ENCODE measurements at places on chromosomes 3 and 15.

GRCh38 chr3:56899078-56899477, 97.3 kb upstream of the ARHGEF3 start:
- no peak for DNase-seq

DNA sequence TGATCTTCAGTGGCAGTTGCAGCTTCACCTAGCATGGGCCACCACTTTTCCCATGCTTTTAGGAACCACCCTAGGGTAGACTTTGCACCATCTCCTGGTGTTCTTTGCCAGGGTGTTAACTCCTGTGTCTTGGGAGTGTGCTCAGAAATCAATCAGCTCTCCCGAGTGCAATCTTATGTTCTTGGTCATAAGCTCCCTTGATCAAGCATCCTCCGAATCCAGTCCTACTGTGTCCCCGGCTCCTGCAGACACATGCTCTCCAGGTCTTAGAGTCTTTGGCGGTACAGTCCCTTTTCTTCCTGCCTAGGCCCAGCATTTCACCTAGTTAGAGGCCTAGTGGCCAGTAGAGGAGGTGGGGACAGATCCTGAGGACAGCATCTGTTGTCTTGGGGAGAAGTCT, 74.7 kb upstream of the SYN2 start:
- no peak for DNase-seq

DNA sequence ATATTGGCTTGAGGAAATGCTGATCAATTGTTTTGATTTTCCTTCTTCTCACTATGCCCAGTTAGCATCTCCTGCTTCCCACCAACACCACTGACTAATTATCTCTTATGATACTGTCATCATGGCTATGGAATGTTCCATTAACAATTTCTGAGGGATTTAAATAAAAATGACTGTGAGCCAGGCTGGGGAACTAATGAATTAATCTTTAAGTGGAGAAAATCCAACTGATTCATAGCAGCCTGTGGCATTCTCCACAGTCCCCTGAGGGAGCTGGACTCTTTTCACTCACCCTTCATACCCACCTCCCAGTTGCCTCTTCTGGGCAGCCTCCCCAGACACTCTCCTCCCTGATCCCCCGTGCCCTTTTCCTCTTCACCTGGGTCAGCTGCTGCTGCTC, 353.6 kb downstream of the CLSTN2 start:
- DNase-seq: no peak

DNA sequence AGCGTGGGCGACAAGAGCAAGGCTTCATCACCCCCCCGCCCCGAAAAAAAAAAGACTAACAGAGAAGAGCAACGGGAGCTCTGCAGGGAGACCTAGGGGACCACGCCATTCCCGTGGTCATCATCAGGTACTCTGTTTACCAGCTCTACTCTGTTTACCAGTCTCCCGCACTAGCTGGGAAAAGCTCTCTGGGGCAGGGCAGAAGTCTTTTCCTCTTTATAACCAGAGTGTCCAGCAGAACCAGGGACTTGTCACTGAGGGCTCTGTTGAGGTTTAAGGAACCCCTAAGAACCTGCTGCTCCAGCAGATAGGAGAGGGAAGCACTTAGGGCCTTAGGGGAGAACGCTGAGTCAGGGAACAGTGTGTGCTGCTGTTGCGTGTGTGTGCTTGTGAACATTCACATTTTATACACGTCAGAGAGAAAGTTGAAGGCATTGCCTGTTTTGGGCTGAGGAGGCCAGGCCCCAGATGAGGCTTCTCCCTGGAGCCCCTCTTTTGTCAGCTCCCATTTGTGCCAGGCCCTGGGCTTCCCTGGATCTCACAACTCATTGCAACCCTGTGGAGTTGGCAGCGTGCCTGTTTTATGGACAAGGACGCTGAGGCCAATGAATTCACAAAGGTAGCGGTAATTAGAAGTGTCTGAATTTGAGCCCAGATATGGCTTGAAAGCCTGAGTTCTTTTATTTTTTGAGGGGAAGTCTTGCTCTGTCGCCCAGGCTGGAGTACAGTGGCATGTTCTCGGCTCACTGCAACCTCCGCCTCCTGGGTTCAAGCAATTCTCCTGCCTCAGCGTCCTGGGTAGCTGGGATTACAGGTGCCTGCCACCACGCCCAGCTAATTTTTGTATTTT, 24.2 kb upstream of the ERICH6 start:
- no peak for DNase-seq

DNA sequence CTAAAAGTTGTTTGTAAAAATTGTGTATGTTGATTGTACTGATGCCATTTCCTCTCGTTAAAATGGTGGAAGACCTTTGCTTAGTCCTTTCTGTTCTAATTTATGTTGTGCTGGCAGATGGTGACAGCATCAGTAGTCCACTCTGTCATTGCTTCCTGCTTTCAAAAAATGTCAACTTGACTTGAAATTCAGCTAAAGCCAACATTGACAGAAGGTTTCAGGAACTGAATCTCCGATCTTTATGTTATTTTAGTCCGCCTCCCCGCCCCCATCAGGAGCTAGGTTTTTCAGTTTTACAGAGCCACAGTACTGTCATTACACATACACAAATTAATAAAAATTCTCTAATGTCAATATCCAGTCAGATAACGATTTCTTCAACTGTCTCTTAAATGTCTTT, 1.5 kb downstream of the CEP63 start:
- DNase-seq: no peak

DNA sequence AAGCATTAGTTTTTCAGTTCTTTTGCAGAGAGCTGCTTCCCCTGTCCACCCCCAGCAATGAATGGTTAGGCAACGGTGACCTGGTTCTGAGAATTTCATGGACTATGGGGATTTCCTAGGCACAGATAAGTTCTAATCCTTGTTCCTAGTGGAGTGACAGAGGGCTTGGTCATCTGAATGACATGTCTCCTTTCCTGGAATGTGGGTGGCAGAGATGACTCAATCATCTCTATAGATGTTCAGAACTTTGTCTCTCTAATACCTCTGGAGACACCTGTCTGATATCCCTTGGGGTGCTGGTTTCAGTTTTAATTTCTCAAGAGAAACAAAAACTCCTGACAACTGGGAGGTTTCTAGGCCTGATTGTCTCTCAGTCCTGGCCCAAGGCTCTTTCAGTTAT, 10.4 kb downstream of the PLA2G4E start:
- DNase-seq: no peak

- DNase-seq: no peak
Observed at GRCh38 chr15:95869920-95870319, 460.6 kb upstream of the NR2F2 start.

GRCh38 chr3:99721633-99722007, 83.2 kb downstream of the COL8A1 start:
- DNase-seq: no peak

GRCh38 chr3:94336046-94336753, 273.3 kb downstream of the NSUN3 start:
- DNase-seq: no peak

DNA sequence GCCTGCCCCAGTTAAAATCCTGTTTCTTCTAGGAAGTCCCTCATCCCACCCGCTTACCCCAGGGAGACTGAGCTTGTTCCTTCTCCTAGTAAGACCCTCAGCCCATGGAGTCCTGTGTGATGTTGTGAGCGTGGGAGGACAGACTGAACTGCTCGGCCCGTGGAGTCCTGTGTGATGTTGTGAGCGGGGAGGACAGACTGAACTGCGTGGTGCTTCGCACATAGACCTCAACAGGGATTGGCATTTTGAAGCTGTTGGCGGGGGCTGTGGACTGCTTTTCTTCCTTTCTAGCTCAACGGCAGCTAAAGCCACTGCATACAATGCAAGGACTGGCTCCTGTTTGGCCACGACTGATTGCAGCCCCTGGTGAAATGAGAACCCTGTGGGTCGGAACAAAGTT, 1.6 kb upstream of the SPTBN5 start:
- DNase-seq: no peak

GRCh38 chr3:53191836-53192480, 30.9 kb downstream of the PRKCD start:
- no peak for DNase-seq

DNA sequence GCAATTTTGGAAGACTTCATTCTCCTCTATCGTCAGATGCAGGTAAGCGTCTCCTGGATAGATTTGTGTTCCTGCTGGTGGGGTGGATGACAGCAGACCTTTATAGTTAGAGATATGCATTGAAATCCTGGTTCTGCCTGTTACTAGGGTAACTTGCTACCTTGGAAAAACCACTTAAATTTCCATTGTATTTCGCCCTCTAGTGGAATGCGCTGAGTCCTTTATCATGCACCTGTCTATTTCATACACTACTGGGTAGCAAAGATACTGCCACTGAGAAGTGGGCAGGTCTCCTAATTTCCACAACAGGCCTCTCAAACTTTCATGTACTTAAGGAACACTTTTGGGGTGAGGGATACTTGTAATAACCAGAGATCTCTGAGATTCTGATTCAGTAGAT, 209.5 kb upstream of the SUCLG2 start:
- DNase-seq: no peak

DNA sequence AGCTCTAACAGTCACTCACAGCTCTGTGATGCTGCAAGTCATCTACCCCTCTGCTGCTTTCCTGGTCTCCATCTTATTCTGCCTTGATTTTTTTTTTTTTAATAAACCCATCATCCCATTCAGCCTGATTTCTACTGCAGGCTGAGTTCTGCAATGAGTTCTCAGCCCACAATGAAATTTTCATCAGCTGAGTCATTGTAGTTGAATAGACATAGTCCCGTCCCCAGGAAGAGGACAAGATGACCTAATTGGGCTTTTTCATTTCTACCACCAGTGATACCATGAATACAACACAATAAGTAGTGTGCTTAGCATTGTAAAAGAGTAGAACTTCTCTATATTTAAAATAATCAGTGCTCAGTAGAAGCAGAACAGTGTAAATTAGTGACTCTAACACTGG, 59.3 kb downstream of the C3orf85 start:
- DNase-seq: no peak

- no peak for DNase-seq
Observed at GRCh38 chr3:36562945-36563344, 182.6 kb downstream of the STAC start.

DNA sequence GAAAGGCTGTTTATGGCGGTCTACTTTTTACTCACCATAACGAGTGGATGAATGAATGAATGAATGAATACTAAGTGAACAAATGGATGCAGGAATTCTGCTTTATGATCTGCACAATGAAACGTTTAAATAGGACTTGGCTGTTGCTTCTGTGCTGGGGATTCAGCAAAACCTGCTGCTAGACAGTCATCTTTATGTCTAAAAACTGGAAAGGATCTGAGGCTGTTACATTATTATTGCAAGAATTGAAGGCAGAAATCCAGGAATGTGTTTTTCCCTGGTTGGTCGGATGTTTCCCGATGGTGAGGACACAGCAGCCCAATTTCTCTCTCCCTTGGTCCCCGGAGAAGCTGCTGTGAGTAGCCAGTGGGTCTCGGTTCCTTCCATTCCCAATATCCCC, 94.2 kb downstream of the GABRG3 start:
- no peak for DNase-seq

- no peak for DNase-seq
Observed at GRCh38 chr3:52614689-52615088, 71.0 kb downstream of the PBRM1 start.

DNA sequence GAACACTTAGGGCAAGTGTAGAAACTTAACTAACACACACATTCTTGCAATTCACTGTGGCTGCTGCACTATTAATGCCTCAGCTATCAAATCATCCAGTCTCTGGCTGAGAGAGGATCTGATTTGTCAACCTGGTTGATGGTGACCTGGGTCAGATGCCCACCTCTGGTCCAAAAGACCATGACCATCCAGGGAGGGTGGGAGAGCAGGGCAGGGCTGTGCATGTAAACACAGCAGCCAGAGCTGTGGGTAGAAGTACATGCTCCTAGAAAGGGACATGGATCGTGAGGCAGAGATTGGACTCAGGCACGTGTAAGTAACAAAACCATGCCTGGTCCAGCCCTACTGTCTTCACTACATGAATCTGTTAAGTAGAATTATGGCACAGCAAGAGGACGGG, 17.3 kb downstream of the MESD start:
- no peak for DNase-seq

DNA sequence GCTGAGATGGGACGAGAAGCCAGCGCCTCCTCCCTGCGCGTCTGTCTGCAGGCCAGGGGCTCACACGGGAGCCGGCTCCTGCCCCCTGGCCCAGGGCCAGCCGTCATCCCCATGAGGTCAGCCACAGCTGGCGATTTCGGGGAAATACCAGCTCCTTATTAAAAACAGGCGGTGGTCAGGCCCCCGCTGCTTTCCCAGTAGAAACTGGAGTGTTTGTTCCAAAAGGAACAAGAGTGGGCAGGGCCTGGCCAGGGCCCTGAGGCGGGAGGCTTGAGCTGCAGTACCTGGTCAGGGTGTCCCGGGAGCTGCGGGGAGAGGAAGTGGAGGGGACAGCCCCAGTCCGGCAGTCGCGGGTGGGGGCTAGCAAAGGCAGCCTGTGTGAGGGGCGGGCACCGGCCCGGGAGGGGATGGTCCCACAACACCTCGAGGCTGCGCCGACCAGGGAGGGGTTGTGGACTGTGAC, 17.8 kb downstream of the MYL3 start:
- DNase-seq: no peak

- no peak for DNase-seq
Observed at GRCh38 chr3:149395107-149396089, 17.9 kb upstream of the TM4SF1 start.

DNA sequence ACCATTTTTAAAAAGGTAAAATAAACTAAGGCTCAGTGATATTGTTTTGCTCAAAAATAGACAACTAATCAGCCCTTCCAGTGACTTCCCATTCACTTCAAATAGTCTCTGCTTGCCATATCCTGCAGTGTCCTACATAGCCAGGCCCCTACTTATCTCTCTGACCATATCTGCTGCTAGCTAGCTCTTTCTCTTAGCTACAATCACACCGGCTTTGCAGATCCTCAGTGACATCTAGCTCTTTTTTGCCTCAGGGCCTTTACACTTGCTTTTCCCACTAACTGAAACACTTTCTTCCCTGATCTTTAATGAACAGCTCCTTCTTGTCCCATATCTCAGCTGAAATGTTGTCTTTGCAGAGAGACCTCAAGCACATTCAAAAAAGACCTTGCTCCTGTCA, 161.3 kb downstream of the IL5RA start:
- no peak for DNase-seq

DNA sequence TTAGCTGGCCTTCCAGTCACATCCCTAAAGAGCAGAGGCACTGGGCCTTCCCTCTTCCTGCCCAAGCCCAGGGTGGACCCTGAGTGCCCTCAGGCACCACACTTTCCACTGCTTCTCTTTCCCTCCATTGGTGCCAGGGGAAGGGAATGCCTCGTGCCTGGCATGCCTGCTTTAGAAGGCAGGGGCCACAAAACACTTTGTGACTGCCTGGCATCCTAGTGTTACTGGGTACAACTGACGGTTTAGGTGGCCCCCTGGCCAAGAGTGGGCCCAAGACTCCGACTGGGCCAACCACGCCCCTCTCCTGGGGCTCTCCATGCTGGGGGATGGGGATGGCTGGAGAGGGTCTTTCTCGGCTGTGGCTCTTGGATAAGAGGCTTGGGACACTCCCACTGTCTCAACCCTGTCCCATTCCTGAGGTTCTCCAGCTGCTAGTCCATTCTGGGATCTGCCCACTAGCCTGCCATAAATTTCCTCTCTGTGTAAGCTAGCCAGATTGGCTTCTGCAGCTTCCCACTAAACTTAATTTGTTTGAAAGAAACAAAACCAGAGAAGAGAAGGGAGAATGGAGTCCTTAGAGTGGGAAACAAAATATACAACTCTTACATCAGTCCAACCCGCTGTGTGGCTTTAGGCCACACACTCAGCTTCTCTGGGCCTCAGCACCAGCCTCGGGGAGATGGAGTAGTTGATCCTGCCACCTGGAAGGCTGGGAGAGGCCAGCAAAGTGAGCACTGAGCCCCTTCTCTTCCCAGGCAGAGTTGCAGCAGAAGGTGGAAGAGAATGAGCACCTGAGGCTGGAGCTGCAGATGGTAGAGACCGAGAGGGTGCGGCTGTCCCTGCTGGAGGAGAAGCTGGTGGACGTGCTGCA, 24.1 kb upstream of the GP9 start:
- DNase-seq: no peak
